Natural killer cell (primary cell): ENCODE measurements at places on chromosomes 5 and 9.

DNA sequence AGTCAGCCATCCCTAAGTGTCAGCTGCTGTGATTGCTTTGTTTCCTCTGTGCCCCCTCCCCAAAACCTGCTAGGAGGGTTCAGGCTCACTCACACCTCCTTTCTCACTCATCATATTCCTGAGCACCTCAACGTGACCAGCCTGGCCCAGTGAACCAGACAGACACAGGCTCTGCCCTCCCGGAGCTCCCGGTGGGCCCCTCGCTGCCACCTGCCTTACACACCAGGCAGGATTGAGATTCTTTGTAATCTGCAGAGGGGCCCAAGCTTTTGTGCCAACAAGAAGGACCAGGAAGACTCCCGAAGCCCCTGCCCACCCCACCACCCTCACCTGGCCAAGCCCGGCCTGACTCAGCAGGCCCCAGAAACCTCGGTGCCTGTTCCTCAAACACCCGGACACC, 87.8 kb downstream of the NTNG2 start:
- no peak for DNase-seq

DNA sequence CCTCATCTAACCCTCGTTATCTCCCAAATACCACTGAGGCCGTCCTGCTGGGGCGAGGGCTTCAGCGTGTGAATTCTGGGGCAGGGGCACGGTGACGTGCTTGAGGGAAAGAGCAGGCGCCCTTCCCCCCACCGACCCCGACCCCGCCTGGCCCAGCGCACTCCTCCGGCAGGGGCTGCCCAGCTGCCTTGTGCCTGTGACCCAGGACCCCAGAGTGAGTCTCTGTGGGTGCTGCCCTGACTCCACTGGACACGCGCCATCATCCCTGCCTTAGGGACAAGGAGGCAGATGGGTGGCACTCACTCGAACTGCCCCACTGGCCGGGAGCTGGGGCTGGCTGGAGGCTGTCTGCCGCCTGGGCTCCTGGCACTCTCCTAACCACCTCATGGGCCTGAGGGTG, 136.2 kb upstream of the LPCAT1 start:
- DNase-seq, result no peak

DNA sequence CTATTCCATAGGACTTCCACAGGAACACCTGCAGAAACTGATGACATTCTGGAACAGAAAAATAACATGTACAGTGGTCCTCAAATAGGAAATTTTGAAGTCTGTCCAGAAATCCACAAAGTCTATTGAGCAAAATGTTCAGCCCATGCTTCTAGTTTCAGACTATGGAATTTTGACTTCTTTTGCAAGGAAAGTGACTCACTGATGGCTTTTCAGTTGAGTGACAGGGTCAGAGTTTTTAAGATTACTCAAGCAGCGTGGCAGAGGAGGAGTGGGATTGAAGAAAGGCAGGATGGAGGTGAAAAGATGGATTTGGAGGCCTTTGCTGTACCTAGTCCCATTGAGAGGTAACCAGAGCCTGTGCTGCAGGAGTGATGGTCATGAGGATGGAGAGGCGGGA, 151.5 kb downstream of the GOLPH3 start:
- no peak for DNase-seq

DNA sequence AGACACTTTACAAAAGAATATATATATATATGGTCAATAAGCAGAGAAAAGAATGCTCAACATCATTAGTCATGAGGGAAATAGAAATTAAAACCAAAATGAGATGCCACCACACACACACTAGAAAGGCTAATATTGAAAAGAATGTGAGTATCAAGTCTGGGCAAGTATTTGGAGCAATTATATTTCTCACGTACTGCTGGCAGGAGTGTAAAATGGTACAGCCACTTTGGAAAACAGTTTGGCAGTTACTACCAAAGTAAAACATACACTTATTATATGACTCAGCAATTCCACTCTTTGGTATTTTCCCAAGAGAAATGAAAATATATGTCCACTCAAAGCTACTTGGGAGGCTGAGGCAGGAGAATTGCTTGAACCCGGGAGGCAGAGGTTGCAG, 29.8 kb downstream of the NEUROG1 start:
- no peak for DNase-seq

GRCh38 chr5:129382921-129383672, 77.0 kb upstream of the ADAMTS19 start:
- no peak for DNase-seq

DNA sequence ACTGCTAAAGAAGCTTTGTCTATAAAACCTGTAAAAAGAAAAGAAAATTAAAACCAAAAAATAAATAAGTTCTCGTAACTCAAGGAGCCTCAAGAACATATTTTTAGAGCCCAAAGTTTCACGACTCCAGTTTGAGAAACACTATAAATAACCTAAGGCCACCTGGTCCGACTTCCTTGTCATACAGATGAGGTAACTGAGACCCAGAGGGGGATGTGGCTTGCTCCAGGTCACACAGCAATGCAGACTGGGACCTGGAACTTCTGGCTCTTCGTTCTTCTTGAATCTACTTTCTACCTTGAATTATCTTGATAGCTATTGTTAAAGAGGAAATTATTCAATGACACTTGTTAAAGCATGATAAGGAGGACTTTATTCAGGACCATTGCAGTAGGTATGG, 514.8 kb downstream of the CDK5RAP2 start:
- no peak for DNase-seq

GRCh38 chr9:126217250-126217653, 109.4 kb upstream of the MVB12B start:
- no peak for DNase-seq

DNA sequence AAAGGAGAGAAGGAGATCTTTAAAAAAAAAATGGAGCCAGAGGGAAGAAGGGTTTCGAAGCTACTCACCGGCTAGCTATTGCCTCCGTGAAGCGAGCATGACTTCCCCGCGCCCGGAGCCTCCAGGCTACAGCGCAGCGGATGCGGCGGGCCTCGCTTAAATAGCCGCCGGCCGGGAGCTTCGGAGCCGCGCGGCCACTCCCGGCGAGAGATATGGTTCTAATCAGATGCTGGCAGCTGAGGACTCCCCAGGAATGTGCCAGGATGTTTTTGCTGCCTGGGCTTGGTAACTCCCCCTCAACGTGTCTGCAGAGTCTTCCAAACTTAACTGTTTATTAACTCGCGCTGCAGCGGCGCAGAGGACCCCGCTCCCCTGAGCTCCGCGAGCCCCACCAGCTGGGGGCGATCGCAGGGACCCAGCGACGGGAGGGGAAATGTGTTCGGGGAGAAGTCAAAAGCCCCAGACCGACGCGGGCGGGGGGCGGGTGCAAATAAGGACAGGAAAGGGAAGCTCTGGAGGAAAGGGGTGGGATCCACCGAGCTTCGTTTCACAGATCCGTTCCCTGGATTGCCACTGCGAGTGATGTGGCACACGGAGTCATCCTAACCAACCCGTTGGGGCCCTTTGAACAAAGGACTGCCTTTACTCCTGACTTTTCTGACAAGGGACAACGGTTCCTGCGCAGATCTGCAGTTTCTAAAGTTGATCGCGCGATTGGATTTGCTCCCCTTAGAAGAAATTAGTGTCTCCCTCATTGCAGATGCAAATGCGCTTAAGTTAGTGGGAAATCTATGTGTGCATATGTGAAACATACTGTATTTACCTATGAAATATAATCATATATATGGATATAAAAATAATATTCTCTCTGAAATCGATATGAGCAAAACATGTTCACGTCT, at the start of gene DAB2:
TSS of gene DAB2 (minus strand) at position 245 of the 902 bp plus-strand sequence. CDS start 30,660 bp downstream, outside the sequence.
- DNase-seq, result peak; percentile 57

DNA sequence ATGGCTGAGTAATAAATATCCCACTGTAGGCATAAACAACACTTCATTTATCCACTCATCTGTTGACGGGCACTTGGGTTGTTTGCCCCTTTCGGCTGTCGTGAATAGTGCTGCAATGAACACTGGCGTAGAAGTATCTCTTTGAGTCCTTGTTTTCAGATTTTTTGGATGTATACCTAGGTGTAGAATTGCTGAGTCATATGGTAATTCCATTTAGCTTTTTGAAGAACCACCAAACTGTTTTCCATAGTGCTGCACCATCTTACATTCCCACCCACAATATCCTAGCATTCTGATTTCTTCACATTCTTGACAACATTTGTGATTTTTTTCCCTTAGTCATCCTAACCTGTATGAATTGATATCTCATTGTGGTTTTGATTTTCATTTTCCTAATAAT, 109.0 kb downstream of the NXNL2 start:
- no peak for DNase-seq

DNA sequence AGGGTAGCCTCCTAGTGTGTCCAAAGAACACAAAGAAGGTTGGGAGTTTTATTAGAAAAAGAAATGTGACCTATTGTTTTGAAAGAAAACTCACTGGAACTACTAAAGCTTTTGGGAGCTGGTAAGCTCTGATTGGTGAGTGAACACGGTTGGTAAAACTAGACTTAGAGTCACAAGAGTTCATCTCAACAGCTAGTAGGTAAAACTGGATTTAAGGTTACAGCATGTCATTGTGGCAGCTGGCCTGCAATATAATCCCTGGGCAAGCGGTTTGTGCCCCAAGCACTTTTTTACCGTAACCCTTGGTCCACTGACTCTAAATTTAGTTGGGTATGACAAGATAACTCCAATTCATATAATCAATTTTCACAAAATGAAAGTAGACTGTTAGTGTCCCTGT, 47.4 kb downstream of the UBAP2 start:
- DNase-seq, result no peak

- DNase-seq, result peak; percentile 14
Measured at GRCh38 chr9:93127395-93127911, 6.6 kb downstream of the NINJ1 start.

DNA sequence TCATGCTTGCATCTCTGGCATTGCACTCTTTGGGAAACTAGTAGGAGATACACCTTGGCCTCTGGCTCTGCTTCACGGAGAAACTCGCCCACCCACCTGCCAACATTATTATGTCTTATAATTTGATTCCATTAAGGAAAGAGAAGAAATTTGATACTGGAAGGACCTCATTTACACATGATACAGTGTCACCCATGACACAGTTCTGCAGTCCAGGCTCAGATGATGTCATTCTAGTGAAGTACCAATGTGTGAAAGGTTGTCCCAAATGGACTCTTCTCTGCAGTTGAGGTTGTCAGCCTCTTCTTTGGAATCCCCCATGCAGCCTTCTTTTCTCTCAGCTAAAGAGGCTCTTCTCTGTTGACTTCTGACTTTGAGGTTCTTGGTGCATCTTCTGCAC, 329.1 kb downstream of the NTRK2 start:
- no peak for DNase-seq
